Stimulated activated CD4-positive, alpha-beta T cell treated with anti-CD3 and anti-CD28 coated beads, Interleukin-1b, Interleukin-23, amount 100 ng/mL, for 1 hour (primary cell): ENCODE measurements at places on chromosomes 12 and 14.

DNA sequence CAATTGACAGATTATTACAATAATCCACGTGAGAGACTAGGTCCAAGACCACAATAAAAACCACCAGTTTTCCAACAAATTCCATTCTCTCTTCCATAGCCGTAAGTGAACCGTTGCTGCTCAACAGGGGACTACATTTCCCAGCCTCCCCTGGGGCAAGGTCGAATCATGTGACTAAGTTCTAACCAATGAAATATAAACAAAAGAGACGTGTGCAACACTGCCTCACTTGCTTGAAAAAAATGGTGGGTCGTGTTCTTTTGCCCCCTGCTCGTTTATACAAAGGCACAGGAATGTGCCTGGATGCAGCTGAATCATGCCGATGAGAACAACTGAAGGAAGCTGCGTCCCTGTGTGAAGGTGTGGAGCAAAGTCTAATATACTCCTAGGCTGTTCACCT lies 51.1 kb downstream of the HSPB8 start:
- DNase-seq = no peak

- no peak for DNase-seq
Measured at GRCh38 chr14:89320381-89321000, 96.5 kb downstream of the FOXN3 start.

DNA sequence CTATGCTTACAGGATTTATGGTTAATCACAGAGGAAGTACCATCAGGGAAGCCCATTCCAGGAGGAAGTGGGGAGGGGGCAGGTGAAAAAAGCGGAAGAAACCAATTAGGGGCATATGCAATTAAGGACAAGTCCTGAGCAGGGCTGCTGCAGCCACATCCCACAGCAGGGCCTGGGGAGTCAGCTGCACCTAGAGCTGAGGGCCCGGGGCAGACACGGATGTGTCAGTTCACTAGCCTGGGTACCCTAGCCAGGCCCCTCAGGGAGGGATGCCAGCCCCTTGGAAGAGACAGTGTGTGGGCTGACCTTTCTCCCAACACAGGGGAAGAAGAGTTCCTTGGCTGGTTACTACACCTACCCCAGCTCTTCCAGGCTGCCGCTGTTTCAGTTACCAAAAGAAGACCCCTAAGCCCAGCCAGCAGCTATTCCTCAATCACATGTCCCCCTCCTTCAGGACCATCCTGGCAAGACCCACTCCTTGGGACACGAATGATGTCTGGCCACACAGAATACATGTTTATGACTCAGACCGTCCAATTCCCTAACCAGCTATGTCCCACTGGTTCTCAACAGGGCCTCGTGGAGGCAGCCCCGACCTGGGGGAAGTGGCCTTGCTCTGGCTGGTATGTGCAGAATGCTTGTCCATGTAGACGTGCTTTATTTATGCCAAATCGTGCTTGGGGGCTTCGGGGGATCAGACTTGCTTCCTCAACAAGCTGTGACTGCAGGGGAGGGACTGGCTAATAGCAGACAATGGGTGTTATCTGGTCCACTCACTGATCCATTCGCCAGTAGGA lies 133.7 kb upstream of the RTL1 start:
- DNase-seq = no peak

DNA sequence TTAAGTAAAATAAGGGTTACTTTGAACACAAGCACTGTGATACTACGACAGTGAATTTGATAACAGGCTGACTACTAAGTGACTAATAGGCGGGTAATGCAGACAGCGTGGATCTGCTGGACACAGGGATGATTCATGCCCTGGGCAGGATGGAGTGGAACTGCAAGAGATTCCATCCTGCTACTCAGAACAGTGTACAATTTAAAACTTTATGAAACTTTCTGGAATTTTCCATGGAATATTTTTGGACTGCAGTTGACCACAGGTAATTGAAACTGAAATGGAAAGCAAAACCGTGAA lies 46.0 kb downstream of the YEATS4 start:
- no peak for DNase-seq

GRCh38 chr12:1499351-1499750 lies 95.0 kb downstream of the FBXL14 start:
- DNase-seq = no peak

DNA sequence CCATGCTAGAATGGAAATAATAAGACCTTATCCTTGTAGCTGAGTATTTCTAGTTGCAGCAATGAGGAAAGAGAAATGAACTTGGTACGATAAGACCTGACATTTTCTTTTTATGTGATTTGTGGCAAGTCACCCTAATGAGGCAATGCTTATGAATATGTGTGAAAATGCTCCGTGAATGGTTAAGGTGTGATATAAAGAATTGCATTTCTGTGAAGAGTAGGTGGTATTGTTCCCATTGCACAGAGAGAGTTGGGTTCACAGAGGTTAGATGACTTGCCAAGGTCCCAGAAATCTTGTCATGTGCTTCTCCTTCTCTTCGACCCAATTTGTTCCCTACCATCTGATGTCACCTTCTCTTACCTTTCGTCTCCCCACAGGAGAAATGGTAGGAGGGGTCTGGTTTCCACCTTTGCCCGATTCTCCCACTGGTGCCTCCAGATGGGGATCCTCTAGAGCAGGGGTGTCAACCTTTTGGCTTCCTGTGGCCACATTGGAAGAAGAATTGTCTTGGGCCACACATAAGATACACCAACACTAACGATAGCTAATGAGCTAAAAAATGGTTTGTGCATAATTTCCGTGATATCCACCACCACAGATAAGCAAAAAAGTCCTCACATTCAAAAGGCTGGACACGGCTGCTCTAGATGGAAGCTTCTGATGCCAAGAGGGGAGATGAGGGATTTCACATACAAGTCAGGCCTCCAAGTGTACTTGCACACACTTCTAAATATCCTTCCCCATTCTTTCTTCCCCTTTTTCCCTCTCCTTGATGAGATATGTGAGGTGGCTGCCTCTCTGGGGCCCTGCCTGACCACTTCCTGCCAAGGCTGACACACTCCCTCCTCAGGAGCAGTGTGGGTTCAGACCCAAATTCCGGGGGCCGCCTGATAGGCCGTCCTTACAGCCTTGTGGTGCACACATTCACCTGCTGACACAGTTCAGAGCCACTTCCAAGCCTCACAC lies 96.1 kb downstream of the PLXNC1 start:
- DNase-seq = no peak

DNA sequence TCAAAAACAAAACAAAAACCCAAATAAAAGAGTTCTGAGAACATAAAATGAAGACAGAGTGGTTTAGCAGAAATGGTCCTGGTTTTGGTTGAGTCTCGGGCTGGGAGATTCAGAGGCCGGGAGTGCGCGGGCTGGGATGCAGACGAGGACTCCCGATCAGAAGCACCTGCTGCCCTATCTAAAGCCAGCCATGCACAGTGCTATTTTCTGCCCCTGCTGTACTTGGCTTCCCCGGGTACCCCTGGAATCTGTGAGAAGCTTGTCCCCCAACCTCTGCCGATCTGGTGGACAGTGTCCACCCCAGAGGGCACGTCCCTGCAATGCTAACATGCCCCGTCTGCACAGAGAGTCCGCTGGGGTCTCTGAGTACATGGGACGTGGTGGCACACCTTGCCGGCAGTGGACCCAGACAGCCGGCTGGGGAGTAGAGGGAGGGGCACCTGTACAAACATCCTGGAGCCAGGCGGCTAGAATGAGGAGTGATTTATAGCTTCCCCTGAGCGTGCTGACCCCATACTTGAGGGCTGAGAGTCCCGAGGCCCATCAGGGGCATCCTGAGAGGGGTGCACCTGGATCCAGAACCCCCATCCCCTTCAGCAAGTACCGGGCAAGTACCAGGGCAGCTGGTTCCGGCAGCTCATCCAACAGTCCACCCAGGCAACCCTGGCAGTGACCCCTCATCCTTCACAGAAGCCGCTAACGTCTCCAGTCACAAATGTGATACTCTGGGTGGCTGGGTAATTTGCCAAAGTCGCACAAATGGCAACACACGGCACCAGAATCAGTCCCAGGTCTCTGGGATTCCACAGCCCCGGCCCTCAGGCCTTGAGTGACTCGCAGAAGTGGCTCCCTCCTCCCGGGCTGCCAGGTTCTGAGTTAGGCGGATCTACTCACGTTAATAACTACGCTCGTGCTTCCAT lies 37.1 kb downstream of the CHGA start:
- no peak for DNase-seq

- no peak for DNase-seq
Measured at GRCh38 chr12:79056775-79057174, 192.2 kb downstream of the SYT1 start.

DNA sequence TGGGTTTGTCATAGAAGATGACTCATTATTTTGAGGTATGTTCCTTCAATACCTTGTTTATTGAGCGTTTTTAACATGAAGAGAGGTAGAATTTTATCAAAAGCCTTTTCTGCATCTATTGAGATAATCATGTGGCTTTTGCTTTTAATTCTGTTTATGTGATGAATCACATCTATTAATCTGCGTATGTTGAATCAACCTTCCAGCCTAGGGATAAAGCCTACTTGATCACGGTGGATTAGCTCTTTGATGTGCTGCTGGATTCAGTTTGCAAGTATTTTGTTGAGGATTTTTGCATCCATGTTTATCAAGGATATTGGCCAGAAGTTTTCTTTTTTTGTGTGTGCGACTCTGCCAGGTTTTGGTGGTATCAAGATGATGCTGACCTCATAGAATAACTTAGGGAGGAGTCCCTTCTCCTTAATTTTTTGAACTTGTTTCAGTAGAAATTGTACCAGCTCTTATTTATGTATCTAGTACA lies 602.6 kb downstream of the SNAPC1 start:
- no peak for DNase-seq

DNA sequence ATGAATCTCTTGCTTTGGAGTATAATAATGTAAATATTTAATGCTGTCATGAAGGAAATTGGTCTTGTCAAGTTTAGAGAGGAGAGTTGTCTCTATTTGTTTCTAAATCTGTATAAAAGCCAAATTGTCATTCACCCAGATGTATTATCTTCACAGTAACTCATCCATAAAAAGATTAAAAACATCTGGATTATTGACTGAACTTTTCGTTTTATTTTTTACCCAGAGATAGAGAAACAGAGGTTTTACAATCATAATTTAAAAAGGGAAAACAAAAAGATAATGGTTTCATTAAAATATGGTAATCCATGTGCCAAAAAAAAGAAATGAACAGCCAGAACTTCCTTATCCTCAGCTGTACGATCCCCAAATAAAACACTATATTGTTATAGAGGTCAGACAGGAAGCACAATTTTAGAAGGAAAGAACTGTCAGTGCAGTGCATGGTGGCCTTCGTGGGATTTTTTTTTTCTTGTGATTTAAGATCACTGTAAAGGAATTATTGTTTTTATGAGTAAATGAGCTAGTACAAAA lies 125.9 kb downstream of the ACSS3 start:
- no peak for DNase-seq

GRCh38 chr14:36521598-36522345 lies 1.7 kb upstream of the NKX2-1 start:
- DNase-seq = no peak

DNA sequence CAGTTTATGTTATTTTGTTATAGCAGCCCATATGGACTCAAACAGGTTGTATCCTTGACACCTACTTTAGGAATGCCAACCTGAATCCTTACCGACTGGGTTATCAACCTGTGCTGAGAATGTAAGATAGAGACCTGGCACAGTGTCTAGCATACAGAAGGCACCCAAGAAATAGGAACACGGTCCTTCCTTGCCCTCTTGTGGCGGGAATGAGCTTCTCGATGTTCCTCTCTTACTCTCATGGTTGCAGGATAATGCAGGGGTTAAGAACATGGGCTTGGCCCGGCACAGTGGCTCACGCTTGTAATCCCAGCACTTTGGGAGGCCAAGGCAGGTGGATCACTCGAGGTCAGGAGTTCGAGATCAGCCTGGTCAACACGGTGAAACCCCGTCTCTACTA lies 6.5 kb downstream of the C12orf43 start:
- no peak for DNase-seq

DNA sequence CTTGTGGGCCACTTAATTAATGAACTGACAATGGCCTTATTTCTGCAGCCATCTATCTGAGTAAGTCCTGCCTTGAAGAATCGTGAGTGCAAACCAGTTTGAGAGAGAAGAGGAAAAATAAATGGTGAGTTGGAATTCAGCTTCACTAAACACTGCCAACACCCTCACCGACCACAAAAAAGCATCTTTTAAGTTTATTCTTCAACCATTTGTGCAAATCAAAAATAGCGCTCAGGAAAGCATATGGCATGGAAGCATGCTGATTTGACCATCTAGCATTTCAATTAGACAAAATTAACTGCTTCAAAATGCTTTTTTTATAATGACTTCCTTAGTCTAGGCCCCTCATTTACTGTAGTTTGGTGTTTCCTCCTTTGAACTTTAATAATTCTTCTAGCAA lies 294.0 kb downstream of the PPFIA2 start:
- no peak for DNase-seq

- DNase-seq = no peak
Measured at GRCh38 chr12:19130224-19131024, 891 bp downstream of the PLEKHA5 start.

DNA sequence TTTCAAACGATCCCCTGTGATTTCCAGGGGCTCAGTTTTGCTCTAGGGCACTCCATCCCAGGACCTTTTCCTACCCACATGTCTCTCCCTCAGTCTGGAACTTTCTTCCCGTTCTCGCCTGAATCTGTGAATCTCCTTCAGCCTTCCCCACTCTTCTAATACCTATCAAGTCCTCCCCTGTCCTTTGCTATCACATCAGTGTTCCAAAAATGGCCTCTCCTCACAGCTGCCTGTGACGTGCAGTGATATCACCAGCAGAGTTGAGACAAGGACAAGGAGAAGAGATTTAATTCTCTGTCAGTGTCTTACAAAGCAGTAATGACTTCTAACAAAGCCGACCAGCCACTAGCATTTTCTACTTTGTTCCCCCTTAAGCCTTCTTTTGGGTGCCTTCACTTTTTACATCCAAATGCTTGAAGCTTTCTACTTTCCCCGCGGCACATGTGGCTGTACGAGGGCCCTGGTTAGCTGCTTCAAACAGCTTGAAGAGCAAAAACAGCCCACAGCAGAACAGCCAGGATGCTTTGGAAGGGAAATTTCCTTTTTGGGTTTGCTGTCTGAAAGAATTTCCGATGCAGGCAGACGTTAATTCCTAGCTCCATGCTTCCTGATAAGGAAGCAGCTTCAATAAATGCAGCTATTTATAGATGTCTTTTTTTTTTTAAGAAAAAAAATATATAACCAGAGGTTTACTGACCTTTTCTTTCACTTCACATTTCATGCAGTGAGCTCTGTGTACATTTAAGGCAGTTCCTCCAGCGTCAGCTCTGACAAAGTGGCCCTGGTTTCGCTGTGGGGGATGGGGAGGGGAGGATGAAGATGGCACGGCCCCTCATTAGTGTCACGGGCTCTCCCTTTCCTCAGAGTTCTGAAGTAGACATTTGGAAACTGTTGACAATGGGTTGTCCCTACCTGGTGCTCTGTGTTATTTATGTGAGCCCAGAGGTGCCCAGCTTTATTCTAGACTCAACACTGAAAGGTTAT lies 109.3 kb downstream of the ETV6 start:
- DNase-seq = no peak
